Inflammatory macrophage treated with lipopolysaccharide for 4 hours (primary cell): ENCODE measurements at places on chromosomes 7 and 10.

GRCh38 chr10:71996592-71997371 lies 32.6 kb downstream of the CHST3 start:
- no peak for DNase-seq

DNA sequence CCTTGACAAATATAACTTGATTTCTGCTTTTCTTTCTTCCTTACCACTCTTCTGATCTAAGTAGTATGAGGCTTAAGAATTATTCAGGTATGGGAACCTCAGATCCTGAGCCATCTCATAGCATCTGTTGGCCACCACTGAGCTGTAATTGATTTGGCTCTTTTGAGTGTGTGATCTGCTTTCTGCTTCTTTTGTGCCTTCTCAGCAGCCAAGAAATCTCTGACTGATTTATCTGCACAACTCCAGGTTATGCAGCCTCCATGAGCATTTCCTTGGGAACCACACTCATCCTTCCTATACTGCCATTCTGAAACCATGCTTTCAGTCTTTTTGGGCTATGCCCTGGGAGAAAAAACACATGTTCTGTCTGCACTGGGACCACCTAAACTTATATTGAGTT lies 178.0 kb upstream of the FAM3C start:
- no peak for DNase-seq

- peak; percentile 29 for DNase-seq
These were observed 46.3 kb downstream of the PLEKHA8 start for GRCh38 chr7:30074422-30075030.

- DNase-seq = no peak
These were observed 755 bp downstream of the HOXA13 start for GRCh38 chr7:27198871-27199801.
